ENCODE measurements at places on chromosomes 5 and 9.

GRCh38 chr9:37082214-37082765, 38.1 kb upstream of the ZCCHC7 start:
- no peak for ATAC-seq

DNA sequence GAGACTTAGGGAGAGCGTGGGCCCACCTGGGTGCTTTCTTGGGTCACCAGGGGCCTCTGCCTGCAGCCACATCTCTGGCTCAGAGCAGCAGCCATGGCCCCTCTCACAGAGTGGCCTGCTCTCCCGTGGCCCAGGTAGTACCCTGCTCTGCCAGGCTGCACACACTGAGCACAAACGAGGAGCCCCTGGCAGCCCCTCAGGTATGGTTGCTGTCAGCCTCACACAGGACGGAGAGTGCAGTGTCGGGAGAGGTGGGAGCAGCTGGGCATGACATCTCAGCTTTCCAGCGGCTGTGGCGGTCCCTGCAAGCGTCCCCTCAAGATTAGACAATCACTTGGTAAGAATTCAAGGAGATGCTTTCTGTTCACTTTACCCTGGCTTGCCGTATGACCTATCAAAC, 137.0 kb upstream of the IRX4 start:
- ATAC-seq = no peak

GRCh38 chr9:128372188-128372641, 1.0 kb downstream of the URM1 start:
- no peak for ATAC-seq

GRCh38 chr9:109110329-109111021, 9.3 kb downstream of the TMEM245 start:
- peak; percentile 74 for ATAC-seq

DNA sequence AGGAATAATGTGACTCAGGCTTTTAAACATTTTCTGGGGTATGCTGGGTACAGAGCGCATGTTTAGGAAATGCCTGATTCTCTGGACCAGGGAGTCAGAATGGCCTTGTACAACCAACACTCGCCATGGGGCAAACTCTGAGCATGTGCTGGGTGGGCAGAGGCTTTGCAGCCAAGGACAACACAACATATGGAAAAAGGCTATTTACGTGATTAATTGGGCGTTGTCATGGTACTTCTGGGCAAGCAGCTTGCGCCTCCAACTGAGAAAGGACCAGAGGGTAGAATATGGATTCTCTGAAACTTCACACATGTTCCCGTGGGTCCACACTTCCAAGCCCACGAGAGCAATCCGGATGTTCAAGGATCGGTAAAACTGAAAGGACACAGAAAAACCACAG, 49.1 kb downstream of the NIPAL4 start:
- no peak for ATAC-seq

- no peak for ATAC-seq
Observed at GRCh38 chr5:154395407-154396106, 50.2 kb upstream of the SAP30L start.

DNA sequence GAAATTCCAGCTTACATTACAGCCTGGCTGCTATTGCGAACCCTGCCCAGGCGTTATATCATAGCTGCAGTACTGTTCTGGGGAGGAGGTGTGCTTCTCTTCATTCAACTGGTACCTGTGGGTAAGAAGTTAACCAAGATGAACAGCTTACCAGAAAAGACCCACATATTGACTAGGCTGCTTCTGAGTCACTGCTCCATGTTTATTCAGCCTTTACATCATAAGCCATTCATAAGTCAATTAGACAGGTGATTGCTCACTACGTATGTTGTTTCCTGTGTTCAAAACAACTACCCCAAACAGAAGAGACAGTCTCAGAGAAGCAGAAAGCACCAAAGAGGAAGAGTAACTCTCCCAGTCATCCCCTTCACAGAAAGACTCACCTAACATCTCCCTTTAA, 34.7 kb upstream of the SLC22A5 start:
- no peak for ATAC-seq

DNA sequence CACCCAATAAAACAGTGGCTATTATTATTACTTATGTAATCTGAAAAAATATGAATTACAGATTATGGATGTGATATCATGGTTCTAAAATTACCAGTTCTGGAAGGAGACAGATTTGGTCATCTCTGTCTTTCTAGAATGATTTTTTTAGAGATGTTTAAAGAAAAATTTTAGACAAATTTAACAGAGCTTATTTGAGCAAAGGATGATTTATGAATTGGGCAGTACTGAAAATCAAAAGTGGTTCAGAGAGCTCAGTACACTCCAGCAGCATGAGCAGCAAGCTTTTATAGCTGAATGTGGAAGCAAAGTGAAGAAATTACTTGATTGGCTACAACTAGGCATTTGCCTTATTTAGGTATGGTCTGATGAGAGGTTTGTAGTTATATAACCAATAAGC, 11.0 kb downstream of the CAST start:
- ATAC-seq = no peak

- peak; percentile 62 for ATAC-seq
Observed at GRCh38 chr5:181221792-181222629, 1.1 kb upstream of the TRIM41 start.

DNA sequence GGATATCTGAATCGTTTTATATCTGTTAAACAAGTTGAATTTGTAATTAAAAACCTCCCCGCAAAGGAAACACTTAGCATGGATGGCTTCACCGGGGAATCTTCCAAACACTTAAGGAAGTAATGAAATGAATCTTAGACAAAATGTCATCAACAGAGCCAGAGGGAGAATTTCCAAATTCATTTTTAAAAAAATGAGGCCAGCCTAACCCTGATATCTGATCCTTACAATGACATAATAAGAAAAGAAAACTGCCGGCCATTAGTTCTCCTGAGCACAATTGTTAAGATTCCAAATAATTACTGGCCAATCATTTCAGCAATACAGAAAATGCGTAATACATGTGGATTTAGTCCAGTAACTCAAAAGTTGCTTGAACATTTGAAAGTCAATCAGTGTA, 6.1 kb upstream of the KIF12 start:
- no peak for ATAC-seq

DNA sequence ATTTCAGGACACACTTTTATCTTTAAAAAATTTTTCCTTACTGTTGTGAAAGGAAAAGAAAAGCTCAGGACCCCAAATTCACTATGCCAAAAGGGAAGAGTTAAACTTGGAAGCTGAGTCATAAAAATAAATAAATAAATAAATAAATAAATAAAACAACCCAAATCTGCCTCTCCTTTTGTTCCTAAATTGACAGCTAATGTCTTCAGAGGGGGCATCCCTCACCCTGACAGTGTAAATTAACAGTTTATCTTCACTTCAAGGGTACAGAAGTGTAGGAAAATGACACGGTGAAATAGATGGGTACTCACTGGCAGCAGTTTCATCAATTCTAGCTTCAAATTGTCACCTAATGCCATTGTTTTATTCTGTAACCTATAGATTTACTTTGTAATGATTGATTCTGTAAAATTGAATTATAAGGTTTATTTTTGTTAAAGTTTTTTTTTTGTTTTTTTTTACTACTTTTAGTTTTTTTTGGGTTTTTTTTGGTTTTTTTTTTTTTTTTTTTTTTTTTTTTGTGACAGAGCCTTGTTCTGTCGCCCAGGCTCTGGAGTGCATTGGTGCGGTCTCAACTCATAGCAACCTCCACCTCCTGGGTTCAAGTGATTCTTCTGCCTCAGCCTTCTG, 18.5 kb upstream of the ANXA1 start:
- ATAC-seq = no peak

DNA sequence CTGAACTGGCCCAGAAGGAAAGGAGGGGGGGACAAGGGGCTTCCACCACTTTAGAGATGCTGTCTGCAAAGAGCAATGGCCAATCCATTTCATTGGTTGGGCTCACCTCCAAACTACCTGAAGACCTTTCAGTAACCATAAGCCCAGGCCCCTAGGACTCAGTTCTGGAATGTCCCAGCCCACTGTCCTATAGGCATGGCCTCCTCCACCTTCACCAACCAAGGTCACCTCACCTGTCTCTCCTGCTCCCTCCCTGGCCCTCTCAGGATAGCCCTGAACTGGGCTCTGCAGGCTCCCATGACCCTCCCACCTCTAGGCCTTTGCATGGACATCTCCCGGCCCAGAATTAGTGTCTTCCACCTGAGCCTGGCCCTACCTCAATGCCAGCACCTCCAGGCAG, 22.4 kb downstream of the S1PR3 start:
- ATAC-seq = no peak

GRCh38 chr5:158010831-158011230, 151.9 kb upstream of the CLINT1 start:
- no peak for ATAC-seq

DNA sequence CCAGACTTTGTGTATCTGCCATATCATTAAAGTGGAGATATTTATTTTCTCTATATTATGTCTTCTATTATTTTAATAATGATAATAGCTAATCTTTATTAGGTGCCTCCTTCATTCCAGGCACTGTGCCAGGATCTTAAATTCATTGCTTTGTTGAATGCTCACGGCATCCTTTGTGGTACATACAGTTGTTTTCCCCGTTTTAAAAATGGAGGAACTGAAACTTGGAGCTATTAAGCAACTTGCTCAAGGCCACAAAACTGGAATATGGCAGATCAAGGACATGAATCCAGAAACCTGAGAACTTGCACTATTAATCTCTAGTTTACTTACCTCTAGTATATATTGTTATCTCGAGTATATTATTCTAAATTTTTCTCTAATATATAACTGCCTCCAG, 41.5 kb upstream of the PPP3R2 start:
- no peak for ATAC-seq

DNA sequence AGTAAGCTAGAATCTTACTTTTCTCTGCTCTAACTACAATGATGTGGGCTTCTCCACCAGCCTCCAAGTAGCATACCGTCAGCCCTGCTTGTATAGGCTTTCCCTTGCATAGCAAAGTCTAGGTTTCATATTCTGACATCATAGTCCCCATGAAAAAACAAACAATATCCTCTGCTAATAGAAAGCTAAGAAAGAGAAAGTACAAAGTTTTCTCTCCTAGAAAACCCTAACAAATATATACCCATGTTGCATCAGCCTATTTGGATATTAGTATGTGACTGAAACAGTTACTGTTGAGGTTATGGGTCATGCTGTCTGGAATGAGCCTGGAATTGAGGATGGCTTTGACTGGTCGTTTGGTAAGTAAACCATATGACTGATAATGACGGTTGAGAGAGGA, 1696.0 kb downstream of the MAT2B start:
- no peak for ATAC-seq

- peak; percentile 83 for ATAC-seq
Observed at GRCh38 chr5:172361566-172362238, 78.1 kb upstream of the UBTD2 start.

DNA sequence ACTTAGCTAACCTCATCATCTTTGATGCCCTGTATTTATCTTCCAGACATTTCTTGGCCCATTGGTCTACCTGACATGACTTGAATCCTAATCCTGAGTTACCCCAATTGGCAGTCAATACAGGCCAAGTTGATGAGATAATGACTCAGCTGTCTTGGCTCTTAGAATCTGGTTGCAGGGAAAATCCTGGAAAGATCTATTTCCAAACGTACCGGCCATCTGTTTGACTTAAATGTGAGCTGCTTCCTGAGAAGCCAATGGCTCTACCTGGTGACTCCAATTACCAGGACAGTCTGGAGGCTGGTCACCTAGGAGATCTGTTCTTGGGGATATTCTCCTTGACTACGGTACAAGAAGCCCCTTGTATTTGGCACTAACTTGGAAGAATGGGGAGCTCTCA, 475.2 kb upstream of the BRINP1 start:
- ATAC-seq = no peak

DNA sequence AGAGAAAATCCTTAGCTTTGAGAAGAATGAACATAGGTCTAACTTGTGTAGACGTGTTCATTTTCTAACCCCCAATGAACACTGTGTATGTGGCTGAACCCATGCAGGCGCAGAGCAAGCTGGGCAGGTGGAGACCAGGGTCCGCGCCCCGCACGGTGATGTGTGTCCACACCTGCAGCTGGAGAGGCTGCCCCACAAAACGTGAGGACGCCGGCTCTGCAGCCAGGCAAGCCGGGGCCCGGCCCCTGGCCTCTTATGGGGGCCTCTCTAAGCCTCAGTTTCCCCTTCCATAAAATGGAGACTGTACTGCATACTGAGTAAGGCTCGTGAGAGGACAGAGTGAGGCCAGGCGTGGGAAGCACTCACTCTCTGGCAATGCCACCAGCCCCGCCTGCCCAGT, 124.7 kb upstream of the RAPGEF1 start:
- no peak for ATAC-seq

DNA sequence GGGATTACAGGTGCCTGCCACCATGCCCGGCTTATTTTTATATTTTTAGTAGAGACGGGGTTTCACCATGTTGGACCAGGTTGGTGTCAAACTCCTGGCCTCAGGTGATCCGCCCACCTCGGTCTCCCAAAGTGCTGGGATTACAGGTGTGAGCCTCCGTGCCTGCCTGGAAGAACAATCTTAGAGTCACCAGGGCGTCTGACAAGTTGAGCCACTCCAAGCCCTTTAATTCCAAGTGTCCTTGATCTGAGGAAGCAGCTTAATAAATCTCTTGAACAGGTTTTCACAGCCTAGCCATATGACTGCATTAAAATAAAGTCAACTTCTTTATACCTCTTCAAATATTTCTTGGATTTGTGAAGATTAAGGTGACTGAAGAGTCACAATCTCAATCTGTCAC, 31.5 kb downstream of the SLC44A1 start:
- ATAC-seq = no peak

DNA sequence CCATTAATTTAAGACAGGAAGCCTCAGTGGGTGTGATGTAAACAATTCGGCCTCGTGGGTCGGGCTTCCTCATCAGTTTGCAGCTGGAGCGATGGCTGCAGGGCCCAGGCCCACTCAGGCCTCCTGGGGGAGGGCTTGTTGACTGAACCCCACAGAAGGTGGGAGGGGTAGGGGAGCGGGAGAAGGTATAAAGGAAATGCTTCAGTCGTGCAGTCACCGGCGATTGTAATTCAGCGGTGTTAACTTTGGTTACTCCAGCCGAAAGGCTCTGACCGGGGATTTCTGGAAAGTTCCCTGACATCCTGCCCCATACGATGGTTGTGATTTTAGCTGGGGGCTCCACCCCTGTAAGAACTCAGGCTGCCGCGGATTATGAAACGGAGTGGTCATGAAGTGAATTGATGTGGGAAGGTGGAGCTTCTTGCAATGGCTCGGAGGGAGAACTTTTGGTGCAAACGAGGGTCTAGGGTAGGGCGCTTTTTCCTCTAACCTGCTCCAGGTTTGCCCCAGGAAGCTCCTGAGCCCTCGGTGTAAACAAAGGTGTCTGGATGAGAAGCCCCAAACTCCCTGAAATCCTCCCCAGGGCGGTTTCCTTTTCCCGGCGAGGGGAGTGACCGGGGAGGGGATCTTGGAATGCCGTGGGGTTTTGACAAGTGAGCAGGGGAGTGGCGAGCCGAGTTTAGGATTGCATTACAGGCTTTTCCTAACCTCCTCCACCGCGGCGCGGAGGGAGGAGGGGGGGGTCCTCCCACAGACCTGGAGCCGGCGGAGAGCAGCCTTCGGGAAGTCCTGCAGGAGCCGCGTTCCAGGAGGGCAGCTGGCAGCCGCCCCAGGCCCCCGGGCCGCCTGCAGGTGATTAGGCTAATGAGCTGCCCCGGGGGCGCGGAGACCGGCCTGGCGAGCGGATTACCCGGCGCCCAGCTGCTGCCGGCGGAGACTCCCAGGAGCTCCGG, 215.5 kb downstream of the PDZD2 start:
- peak; percentile 44 for ATAC-seq

GRCh38 chr9:129125478-129125877, 14.3 kb downstream of the PTPA start:
- no peak for ATAC-seq

GRCh38 chr9:5909976-5910375, 19.3 kb downstream of the MLANA start:
- peak; percentile 69 for ATAC-seq

Measured in SK-N-SH treated with all-trans-retinoic acid at 6 μM for 48 hours (cell line).